ENCODE measurements at places on chromosomes 6 and 20.

DNA sequence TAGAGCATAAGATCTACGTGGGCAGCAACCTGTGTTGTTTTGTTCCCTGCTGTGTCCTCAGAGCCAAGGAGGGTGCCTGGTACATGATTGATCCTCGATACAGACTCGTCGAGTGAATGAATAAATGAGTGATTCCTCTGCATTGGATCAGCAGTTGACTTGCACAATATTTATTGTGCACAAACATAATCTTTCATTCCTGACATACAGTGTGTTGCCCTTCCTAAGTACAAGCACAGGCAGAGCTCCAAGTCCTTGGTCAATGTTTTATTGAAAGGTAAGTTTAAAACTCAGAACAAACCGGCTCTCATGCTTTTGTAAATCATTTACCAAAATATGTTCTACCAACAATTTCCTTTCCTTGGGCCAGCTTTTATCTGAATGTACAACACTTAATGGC is 57.4 kb downstream of the STMND1 start:
- no peak for DNase-seq

DNA sequence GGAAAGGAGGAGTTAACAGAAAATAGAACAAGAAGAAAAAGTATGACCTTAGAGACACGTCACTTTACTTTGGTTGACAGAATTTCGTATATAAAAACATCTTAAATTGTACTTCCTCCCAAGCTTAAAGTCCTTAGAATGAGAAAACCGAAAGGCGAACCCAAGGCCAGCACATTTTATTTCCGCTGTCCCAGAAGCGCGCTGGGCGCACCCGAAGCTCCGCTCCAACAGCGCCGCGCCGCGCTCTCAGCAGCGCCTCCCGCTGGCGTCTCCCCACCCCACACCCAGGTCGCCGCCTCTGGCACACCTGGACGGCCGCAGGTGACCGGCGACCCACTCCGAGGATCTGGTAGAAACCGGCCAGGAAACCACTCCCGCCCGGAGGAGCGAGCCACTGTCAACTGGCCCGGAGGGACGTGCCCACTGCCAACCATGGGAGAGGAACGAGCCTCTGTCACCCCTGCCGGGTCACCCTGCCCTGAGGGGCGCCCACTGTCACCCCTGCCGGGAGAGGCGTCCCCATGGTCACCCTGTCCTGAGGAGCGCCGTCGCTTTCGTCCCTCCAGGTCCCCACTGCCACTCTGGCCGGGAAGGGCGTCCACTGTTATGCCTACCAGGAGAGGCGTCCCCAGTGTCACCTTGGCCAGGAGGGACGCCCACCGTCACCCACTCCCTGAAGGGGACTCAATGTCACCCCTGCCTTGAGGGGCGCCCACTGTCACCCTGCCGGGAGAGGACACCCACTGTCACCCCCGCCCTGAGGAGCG is 824 bp downstream of the MPC1 start:
- no peak for DNase-seq

- no peak for DNase-seq
Observed at GRCh38 chr6:3795836-3796718, 44.6 kb upstream of the PXDC1 start.

- DNase-seq, result no peak
Observed at GRCh38 chr6:83985308-83985713, 48.3 kb upstream of the MRAP2 start.

GRCh38 chr6:170291271-170292110 is 613 bp upstream of the DLL1 start:
- no peak for DNase-seq

- no peak for DNase-seq
Observed at GRCh38 chr20:12262747-12263146, 345.1 kb downstream of the BTBD3 start.

DNA sequence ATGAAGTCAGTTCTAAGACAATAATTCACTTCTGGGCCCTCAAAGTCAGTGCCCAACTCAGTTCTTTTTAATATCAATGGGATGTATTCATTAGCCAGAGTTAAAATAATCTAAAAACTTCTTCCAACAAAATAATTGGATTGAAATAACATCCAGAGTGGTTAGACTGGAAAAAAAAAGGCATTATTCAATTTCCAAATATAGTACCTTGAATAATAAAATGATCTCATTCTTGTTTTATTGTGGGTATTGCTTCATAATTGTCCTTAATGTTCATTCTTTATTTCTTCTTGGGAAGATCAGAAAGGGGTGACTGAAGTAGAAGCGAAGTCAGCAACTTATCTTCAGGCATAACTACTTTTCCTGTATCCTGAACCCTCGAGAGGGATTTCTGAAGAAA is 85.1 kb upstream of the JARID2 start:
- no peak for DNase-seq

GRCh38 chr20:19435821-19436220 is 223.4 kb downstream of the SLC24A3 start:
- DNase-seq, result no peak

GRCh38 chr6:89948876-89949275 is 54.6 kb downstream of the GJA10 start:
- DNase-seq, result no peak

GRCh38 chr6:69427882-69428281 is 368.9 kb downstream of the LMBRD1 start:
- DNase-seq, result no peak

GRCh38 chr6:53998303-53998702 is 112.9 kb upstream of the MLIP start:
- DNase-seq, result no peak

DNA sequence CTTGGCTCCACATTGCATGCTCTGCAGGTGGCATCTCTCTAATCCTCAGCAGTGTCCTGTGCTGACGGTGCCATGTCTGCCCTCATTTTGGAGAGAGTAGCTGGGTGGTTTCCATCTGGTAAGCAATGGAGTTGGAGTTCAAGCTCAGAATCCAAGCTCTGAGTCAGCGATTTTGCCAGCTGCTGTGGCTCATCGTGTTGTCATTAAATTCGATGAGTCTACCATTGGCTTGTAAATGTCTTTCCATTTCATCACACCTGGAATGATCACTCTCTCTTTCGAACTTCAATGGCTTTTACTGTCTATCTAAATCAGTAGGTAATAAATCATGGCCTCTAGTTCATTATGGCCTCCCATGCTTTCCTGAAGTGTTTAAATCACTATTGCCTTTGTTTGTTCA is 378.5 kb upstream of the TSHZ2 start:
- no peak for DNase-seq

- DNase-seq, result no peak
Observed at GRCh38 chr20:38628580-38629470, 27.2 kb downstream of the ARHGAP40 start.

DNA sequence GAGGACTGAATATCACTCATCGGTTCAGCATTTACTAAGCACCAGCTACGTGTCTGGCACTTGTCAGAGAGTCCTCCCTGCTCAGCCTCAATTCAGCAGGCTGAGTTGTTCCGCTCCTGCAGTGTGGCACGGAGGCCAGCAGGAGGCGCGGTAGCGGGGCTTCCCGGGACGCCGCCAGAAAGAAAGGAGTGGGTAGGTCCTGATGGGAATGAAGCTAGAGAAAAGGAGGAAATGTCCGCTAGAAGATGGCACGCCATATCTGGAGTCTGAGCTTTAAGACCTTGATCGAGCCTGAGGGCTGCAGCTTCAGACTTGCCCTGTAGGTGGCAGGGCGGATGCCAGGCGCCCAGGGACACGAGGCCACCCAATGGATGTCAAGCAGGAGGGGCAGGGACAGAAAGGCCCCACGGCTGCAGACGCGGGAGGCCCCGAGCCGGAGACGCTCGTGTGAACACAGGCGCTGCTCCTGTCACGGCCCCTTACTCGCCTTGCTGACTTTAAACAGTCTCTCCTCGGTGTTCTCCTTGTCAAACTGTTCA is 18.7 kb downstream of the SERPINB6 start:
- DNase-seq, result peak; percentile 33

GRCh38 chr6:100176311-100176950 is 182.4 kb upstream of the MCHR2 start:
- DNase-seq, result no peak

DNA sequence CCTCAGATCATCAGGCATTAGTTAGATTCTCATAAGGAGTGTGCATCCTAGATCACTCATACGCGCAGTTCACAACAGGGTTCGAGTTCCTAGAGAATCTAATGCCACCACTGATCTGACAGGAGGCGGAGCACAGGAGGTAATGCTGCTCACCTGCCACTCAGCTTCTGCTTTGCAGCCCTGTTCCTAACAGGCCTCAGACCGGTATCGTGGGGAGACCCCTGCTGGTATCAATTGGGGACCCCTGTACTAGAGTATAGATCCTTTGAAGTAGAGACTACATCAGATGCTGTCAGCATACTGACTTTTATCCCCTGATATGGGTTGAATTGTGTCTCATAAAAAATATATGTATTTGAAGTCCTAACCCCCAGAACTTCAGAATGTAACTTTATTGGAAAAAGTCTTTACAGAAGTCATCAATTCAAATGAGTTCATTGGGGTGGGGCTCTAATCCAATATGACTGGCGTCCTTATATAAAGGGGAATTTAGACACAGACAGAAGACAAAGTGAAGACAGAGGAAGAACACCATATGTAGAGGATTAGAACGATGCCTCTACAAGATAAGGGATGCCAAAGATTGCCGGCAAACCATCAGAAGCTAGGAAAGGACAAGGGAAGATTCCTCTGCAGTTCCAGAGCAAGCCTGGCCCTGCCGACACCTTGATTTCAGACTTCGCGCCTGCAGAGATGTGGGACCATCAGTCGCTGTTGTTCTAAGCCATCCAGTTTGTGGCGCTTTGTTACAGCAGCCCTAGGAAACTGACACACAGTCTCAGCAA is 104.4 kb upstream of the BTBD3 start:
- DNase-seq, result no peak

DNA sequence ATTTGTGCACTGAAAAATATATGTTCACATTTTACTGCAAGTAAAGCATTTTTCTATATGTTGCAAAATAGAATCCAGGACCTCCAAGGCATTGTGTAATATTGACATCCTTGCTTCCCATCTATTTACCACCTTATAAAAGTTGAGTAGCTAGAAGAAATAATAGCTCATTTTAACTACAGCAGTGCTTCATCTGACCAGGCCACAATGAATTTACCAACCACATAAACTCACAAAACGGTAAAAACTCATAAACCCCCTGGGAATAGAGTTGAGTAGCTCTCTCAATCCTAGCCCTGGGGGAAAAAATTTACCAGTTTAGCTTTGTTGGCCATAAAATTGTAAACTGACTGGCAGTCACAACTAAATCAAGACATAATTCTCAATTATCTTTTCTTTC is 3.9 kb downstream of the ATXN1 start:
- DNase-seq, result no peak

- no peak for DNase-seq
Observed at GRCh38 chr20:3716195-3716834, 3.9 kb upstream of the SIGLEC1 start.

DNA sequence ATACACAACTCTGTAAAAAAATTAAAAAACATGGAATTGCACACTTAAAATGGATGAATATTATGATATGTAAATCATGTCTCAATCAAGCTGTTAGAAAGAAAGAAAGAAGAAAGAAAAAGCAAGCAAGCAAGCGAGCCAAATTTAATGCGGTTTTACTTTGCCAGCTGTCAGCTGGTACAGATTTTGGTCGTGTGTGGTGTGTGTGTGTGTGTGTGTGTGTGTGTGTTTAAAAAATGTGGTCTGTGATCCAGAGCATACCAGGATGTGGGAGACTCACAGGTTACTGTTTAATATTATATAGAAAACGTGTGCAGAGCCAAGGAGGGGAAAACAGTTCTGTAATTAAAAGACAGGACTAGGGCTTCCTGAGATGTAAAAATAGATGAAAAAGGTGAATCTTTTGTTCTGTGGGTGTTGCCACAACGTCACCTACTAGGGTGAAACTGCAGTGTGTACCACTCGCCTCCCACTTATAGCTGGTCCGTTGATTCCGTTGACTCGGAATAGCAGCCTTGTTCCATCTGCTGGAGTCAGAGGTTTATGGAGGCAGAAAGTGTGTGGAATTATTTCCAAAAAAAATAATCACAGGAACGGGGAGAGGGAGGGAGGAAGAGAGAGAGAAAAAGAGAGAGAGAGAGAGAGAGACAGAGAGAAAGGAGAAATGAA is 197.7 kb downstream of the BCAS1 start:
- DNase-seq, result no peak

DNA sequence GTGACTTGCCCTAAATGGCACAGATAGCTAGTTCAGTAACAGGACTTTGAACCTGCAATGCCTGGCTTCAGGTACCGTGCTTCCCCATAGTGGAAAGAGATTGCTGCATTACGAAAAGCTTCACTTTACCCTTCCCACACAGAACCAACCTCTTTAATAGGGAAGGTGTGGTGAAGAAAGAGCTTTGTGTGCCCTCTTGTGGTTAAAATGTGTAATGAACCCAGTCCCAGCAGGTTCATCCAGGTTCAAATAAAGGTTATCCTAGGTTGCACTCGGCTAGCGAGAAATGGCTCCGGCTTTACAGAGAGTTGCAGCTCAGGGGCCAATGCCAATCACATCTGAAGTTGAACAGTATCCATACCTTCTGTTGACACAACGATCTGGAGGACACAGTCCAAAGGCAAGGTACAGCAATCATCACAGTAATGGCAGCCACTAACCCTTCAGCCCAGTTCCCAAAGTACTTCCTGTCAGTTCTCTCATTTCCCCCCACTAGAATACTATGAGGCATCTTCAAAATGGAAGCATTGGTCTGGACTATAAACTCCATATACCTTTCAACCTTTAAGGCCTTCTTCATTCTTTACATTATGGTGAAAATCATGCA is 3.0 kb downstream of the DEFB115 start:
- DNase-seq, result no peak
